Stimulated activated CD8-positive, alpha-beta memory T cell treated with anti-CD3 and anti-CD28 coated beads, Interleukin-4, amount 100 ng/mL, for 1 hour (primary cell): ENCODE measurements at places on chromosomes 4 and X.

DNA sequence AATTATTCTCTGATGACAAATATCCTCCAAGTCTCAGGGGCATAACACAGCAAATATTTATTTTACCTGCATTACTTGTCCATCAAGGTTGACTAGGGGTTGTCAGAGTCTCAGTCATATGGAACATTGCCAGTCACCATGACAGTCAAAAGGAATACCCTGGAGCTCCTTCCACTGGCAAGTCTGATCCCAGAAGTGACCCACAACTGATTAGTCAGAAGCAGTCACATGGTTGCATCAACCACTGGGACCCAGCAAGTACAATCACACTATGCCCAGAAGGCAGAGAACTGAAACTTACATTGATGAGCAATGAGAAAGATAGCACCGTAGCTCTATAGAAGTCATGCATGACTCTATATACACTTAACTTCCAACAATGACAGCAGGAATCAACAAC lies 41.9 kb upstream of the SOD3 start:
- DNase-seq = no peak

DNA sequence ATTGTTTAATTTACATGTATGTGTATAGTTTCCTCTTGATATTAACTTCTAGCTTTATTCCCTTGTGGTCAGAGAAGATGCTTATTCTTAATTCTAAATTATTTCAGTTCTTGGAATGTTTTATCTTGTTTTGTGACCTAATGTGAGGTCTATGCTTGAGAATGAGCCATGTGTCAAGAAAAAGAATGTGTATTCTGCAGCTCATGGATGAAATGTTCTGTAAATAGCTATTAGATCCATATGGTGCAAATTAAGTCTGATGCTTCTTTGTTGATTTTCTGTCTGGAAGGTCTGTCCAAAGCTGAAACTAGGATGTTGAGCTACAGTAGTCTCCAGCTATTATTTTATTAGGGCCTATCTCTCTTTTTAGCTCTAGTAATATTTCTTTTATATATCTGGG lies 187.3 kb upstream of the RASGEF1B start:
- no peak for DNase-seq

- DNase-seq = no peak
Observed at GRCh38 chrX:43580621-43581020, 75.5 kb upstream of the MAOA start.

DNA sequence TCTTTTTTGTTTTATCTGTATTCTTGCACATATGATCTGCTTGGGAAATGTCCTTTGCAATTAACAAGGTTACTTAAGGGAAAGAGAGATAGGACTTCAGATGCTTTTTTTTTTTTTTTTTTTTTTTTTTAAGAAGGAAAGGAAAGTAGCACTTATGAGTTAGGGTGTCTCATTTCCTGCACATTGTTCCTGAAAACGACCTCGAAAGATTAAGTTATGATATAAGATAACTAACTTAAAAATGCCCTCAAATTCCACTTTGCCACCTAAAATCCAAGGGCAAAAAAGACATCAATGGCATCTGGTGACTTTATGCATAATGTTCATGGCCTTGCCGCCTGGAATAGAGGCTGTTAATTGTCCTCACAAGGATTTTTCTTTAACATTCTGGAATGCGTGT lies 44.9 kb downstream of the PCDH7 start:
- no peak for DNase-seq

GRCh38 chrX:123749643-123750042 lies 16.8 kb upstream of the THOC2 start:
- DNase-seq = no peak

- no peak for DNase-seq
Observed at GRCh38 chr4:29983890-29984289, 736.3 kb upstream of the PCDH7 start.

- no peak for DNase-seq
Observed at GRCh38 chr4:168598191-168598590, 101.3 kb downstream of the PALLD start.

- DNase-seq = no peak
Observed at GRCh38 chrX:153819384-153820040, 10.8 kb downstream of the PDZD4 start.

DNA sequence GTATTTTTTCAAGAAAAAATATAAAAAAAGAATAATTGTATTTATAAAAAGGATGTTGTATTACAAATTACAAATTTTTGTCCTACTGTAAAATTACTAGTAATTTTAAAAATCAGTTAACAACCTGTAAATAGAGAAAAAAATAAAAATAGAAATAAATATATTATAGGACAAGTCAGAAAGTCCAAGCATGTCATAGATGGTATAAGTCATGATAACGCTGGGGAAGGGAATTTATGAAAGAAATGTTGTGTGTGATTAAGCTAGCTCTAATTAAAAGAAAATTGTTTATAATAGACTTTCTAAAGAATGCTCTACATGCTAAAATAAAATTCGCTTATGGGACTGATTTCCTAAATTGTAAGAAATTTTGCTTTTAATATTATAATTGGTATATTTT lies 2329.9 kb downstream of the ARAP2 start:
- no peak for DNase-seq

- no peak for DNase-seq
Observed at GRCh38 chrX:19750028-19750782, 137.2 kb downstream of the SH3KBP1 start.

- DNase-seq = no peak
Observed at GRCh38 chrX:72201836-72202536, 20.4 kb downstream of the PIN4 start.

DNA sequence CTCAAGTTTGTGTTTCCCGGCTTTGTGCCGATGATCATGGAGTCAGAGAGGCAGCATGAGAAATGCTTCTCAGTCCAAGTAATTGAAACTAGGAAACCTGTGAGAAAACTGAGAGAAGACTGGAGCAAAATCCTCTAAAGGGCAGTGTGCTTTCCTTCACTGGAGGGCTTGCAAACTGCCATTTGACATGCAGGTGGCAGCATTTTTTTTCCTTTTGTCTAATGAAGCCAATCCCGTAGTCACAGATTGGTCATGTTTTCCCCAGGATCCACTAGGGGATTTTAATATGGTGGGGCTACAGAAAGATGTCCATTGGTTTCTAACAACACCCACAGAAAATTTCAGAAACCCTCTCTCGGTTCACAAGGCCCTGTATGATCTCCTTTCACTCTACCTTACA lies 117.4 kb upstream of the NUDT10 start:
- DNase-seq = no peak

DNA sequence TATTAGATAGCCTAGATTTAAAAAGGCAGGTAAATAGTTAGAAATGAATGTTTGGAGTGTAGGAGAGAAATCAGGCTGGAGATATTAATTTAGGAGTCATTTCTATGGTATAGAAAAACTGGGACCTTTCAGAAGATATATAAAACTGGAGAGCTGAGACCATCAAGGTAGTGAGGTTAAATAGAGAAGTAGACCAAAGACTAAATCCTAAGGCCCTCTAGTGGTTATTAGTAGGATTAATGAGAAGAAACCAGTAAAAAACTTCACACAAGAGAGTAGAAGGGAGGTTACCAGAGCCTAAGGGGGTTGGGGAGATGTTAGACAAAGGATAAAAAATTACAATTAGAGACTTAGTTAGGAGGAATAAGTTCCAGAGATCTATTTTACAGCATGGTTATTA lies 351.0 kb upstream of the SPANXN1 start:
- no peak for DNase-seq
